Right ventricle myocardium superior (tissue), 1 donor: ENCODE measurements at places on chromosomes 1 and 21. TPM values are rescaled to one million over a fixed set of nuclear protein-coding genes. Genes with fewer than 3 reads are reported as not detected.

DNA sequence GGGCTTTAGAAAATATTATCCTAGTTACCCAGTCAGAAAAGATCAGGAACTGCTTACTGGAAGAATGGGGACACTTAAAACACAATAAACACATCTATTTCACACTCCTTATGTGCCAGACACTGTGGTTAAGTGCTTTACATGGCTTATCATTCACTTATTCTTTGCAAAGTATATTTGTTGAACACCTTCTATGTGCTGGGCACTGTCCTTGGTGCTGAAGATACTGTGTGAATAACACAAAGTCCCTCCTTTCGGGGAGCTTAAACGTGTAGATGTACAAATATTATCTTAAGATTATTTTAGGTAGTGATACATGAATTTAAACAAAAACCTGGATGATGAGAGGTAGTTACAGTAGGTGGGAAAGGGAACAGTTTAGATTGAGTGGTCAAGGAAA is 169.3 kb downstream of the ST6GALNAC5 start:
- no peak for DNase-seq

DNA sequence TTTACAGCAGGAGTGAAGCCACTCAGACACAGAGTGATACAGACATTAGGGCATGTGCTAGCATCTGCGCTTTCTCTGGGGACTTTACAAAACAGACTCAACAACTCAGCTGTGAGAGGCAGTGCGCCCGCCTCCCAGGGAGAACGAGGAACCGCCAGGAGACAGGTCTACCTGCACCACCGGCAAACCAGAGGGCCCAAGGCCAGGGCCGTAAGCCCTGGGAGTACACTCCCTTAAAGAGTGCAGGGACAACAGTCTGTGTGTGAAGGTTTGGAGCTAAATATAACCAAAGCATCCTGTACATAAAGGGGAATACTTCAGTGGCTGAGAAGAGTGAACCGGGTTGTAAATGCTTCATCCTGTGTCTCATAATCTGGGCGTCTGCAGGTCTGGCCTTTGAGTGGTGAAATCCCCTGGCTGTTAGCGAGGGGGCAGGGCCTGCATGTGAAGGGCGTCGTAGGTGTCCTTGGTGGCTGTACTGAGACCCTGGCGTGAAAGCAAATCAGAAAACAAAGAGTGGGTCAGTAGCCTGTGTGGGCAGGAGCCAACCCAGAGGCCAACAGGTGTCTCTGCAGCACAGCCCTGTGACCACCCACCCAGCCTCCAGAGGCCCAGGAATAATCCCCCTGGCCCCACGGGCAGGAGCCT is 86.9 kb downstream of the CD247 start:
- no peak for DNase-seq

DNA sequence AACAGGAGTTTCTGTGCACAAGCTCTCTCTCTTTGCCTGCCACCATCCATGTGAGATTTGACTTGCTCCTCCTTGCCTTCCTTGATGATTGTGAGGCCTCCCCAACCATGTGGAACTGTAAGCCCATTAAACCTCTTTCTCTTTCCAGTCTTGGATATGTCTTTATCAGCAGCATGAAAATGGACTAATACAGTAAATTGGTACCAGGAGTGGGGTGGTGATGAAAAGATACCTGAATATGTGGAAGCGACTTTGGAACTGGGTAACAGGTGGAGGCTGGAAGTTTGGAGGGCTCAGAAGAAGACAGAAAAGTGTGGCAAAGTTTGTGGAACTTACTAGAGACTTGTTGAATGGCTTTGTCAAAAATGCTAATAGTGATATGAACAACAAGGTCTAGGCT is 69.1 kb upstream of the VANGL1 start:
- no peak for DNase-seq

DNA sequence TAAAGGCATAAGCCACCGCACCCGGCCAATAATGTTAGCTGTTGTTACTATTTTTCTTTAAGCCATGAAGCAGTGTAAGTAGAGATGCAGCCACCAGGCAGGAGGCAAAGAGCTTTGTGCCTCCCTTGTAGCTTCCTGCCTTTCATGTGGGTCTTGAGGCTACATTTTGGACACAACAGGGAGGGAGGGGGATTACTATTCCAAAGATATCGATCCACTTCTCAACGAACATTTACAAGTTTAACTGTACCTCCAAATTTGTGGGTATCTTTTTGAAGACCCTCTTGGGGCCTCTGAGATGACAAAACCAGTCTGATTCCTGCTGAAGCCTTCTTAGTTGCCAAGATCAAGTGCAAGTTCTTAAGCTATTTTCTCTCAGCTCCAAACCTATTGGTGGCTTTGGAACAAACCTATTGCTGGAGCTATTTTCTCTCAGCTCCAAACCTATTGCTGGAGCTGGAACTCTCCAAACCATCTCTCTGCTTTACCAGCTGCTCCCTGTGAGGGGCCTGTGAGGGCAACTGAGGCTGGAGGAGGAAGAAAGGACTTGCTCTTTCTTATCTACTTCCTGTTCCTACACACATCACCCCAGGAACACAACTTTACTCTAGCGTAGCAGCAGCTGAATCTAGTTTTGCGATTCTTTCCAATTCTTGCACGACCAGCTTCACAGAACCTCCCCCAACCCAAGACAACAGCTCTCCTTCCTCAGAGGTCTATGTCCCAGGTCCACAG is 16.1 kb upstream of the RCAN3 start:
- DNase-seq: no peak

DNA sequence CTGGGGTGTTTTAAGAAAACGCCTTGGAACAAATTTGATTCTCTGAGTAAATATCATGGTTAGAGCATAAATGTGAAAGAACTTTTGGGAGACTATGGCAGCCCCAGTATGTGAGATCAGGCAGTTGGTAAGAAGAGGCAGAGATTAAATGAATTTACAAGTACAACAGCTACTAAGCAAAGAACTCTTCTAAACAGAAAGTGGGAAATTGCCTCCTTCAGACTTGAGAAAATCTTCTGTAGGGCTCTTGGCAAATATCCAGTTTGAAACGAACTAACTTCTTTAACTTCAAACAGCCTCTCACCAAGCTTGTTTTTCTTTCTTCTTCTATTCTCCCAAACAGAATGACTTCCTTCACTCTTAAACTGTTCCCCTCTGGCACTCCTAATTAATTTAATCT is 337.7 kb downstream of the SIPA1L2 start:
- no peak for DNase-seq

DNA sequence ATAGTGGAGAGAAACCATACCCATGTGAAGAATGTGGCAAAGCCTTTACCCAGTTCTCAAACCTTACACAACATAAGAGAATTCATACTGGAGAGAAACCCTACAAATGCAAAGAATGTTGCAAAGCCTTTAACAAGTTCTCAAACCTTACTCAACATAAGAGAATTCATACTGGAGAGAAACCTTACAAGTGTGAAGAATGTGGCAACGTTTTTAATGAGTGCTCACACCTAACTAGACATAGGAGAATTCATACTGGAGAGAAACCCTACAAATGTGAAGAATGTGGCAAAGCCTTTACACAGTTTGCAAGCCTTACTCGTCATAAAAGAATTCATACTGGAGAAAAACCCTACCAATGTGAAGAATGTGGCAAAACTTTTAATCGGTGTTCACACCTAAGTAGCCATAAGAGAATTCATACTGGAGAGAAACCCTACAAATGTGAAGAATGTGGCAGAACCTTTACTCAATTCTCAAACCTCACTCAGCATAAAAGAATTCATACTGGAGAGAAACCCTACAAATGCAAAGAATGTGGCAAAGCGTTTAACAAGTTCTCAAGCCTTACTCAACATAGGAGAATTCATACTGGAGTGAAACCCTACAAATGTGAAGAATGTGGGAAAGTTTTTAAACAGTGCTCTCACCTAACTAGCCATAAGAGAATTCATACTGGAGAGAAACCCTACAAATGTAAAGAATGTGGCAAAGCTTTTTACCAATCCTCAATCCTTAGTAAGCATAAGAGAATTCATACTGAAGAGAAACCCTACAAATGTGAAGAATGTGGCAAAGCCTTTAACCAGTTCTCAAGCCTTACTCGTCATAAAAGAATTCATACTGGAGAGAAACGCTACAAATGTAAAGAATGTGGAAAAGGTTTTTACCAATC is 80.0 kb downstream of the JMJD4 start:
- DNase-seq: no peak

DNA sequence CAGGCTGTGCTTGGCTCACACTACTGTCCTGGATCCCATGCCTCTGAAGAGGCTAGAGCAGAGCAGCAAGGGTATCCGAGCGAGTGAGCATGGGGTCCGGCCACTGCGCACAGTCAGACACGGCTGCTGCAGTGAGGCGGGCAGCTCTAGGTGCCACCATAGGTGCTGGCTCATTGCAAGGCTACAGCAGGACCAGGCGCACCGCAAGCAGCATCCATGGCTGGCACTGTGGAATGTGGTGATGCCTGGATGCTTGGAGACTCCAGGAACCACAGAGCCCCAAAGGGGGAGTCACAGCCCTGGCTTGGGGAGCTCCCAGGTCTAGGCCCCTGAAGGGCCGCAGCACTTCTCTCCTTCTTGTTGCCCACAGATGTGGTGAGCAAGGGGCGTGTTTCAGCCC is 47.2 kb downstream of the ATP6V1G3 start:
- DNase-seq: no peak

- no peak for DNase-seq
These were observed 7.8 kb upstream of the PROX1 start for GRCh38 chr1:213979751-213980586.

DNA sequence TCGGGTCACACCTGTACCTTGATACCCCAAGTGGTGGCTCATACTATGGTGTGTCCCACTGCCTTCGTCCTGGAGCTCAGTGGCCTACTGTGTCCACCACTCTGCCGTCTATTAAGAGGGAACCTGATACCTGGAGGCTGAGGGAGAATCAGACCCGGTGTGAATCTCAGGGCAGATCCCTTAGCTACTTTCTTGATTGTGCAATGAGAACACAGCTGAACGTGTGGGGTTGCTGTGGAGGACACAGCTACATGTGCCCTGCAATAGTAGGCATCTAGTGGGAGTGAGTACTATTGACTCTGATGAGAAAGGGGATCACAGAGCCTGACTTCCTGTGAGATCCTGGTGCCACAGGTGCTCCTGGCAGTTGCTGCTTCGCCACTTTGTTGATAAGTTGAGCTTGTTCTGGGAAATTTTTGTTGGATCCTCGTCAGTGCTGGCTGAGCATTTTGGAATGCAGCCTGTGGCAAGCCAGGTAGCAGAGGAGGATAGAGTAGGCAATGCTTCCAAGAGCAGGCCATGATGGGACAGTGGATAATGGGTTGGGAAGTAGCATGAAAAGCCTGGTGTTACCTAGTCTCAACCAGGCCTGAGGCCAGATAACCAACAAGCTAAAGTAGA is 28.2 kb upstream of the MPZL1 start:
- DNase-seq: no peak

GRCh38 chr1:229810961-229811360 is 184.9 kb downstream of the URB2 start:
- no peak for DNase-seq

DNA sequence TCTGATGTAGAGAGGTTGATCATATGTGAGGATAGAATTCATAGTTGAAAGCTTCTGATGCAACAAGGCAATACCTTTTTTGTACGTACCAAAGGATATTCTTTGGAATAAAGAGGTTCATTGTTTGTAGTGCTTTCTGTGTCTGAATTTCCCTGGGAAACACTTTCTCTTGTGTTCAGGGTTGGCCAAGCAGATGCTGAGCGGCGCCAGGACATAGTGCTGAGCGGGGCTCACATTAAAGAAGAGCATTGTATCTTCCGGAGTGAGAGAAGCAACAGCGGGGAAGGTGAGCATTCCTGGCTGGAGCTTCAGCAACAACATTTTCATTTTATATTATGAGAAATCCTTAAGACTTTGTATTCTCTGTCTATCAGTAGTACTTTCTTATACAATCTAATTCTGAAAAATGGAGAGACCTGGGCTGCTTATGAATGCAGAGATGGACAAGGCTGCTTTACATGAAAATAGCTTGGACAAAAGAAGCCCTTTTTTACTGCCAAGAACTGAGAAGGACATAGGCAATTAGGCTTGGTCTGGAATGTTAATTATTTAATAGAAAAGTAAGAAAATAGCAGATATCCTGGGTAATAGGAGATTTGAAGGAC is 85.2 kb downstream of the KIF1B start:
- DNase-seq: no peak

DNA sequence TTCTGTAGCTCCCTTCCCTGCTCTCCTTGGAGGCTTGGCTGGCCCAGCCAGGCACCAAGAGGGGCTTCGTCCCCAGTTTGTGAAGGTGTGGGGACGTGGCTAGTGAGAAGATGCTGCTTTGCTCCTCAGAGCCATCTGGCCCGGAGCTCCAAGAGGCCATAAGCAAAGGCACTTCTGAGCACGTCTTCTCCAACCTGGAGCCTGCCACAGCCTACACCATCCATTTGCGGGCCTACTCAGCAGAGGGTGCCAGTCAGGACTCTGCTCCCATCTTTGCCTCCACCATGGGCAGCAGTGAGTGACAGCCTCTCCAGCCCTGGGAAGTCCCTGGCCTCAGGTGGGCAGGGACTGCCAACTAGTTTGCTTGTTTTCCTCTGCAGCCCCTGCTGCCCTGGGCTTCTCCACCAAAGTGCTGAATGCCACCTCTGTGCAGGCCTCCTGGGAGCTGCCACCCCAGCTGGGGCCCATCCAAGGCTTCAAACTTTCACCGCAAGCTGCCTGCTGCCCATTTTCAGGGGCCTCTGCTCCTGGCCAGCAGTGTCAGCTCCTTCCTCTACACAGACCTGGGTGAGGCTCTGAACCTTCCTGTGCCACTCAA is 25.9 kb downstream of the SLC27A3 start:
- no peak for DNase-seq

DNA sequence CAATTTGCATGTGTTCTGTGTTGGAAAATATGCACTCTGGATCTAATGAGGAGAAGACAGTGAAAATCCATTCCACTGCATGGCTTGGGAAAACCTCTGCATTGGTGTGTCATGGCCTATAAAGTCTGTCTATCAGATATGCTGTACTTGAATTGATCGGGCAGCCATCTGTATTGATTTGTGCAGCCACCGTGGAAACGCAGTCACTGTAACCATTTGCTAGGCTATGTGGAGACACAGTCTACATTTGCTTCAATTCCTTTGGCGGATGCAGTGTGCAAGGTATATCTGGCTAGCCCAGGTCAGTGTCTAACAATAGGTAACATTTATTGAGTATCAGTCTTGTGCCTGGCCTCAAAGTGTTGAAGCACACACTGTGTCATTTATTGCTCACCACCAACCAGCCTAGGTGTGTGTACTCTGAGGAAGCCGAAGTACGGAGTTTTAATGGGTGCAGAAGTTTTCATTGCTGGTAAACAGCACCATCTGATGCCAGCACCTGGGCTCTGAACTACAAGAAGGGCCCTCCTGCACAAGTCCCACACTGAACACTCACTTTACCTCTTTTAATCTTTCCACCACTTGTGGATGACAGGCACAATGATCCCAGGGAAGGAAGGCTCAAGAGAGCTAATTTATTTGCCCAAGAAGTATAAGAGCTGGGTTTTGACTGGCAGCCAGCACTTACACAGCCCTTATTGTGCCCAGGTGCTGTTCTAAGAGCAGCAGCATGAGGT is 83.4 kb downstream of the DAB1 start:
- no peak for DNase-seq

DNA sequence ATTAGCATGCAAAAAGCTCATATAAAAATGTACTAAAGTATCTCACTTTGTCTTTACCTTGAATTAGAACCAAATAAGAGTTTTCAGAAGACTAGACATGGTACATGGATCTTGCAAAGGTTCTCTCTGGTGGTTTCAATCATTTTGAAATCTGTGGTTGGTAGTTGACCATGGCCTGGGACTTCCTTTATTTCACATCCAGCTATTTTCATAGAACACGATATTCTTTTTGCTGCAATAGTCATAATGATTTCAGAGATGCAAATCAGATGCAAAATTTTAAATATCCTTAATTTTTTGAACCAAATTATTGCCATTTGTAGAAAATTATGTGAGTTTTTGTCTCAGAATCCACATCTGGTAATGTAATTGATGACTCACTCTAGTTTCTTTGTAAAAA is 375.1 kb upstream of the ZP4 start:
- DNase-seq: no peak

Gene GRHL3
- not detected for total RNA-seq

Gene CYP2J2
- total RNA-seq: 50.6 TPM

Gene GSTM5
- total RNA-seq: 2.6 TPM
